ENCODE measurements at places on chromosomes 16 and 17. TPM values are rescaled to one million over a fixed set of nuclear protein-coding genes. Genes with fewer than 3 reads are reported as not detected.

The PAQR4 gene
- 44.0 TPM for total RNA-seq

The PRR11 gene
- total RNA-seq = 11.6 TPM

The SLFN14 gene
- total RNA-seq = not detected

The C16orf96 gene
- total RNA-seq = not detected

The DLX3 gene
- total RNA-seq = not detected

GRCh38 chr17:61196302-61196704 is 203.3 kb upstream of the TBX2 start:
- no peak for DNase-seq

DNA sequence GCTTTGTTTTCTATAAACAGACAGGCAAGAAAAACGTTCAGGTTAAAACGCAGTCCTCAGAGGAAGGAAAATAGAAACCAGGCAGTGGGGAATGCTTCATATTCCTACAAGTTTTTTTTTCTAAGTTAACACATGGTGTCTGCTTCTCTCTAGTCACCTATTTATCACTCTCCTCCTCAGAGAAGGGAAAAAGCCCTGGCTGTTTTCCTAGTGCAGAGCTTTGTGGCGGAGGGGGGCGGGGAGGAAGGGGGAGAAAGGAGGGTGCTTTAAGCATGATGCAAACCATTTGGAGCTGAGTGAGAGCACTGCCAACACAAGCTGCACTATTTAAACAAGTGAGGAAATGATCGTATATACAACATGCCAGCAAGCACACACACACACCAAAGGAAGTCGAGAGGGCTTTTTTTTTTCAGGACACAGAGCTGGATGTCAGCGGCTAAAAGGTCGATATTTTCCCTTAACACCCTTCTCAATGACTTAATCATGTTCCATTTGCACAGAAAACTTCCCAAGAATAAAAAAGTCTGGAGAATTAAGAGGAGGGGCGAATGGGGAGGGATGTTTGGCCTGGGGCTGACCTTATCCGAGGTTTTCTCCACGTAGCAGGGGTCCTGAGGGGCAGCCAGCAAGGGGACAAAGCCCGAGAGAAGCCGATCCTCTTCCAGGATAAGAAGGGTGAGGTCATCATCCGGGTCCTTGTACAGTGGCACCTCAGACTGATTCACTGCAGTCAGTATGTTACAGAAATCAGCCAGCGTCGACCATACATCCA is 117.4 kb downstream of the HIC1 start:
- no peak for DNase-seq

DNA sequence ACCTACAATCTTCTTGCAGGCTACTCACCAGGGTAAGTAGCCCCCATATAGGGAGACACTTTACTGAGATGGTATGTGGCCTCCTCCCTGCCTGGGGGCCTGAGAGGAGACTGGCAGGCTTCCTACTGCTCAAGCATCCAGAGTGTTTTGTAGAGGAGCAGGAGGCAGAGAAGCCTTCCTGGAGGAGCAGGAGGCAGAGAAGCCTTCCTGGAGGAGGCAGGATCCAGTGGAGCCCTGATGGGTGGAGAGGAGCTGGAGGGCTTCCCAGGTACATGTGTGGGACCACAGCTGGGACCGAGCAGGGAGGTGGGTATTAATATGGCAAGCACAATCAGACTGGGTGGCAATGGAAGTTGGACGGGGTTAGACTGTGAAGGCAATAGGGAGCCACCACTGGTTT is 2.1 kb upstream of the ADGRG5 start:
- no peak for DNase-seq

GRCh38 chr16:84001726-84002125 is 33.7 kb downstream of the NECAB2 start:
- no peak for DNase-seq

DNA sequence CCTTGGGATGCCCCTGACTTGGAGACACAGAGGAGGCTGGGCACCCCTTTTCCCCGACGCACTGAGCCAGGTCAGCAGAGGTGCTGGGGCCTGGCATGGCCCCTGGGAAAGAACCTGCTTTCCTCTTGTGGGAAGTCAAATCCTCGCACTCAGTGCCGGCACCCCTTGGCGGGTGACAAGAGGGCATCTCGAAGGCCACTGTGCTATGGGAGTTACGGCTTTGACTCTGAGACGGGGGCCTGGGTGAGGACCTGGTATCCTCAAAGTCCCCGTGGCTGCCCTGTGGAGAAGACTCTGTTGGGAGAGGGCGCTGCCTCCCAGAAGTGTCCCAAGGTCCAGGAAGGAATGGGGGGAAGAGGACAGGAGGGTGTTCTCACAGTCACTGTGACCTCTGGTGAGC is 117.0 kb downstream of the METRNL start:
- DNase-seq = no peak

DNA sequence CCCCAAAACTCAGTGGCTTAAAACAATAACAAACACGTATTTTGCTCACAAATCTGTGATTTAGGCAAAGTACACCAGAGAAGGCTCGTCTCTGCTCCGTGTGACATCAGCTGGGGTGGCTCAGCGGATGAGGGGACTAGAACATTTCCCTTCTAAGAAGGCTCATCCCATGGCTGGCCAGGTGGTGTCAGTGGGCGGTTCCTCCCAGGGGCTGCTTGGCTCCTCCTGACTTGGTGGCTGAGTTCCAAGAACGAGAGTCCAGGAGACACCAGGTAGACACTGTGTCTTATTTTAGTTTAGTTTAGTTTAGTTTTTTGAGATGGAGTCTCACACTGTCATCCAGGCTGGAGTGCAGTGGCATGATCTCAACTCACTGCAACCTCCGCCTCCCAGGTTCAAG is 5.6 kb upstream of the CHMP6 start:
- DNase-seq = no peak

DNA sequence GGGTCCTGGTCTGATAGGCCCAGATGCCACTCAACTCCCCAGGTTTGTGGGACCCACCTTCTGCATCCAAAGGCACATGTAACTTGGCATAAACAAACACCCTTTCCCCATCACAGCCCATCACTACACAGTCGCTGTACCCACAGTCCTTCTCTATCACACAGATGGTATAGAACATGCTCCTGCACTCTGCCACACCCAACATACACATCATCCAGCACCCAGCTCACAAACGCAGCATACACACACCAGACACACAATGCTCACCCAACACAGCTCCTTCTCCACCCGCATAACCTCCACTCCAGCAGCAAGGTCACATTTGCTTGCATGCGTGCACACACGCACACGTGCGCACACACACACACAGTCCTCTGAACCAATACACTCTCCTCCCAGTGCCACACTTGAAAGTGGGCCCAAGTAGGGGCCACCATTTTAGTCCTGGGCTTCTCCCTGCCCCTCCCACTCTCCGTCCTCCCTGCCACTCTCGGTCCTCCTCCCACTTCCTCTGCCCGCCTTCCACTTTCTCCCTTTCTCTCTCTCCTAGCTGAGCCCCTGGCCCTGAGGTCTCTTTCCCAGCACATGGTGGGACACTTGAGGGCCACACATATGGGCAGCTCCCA is 8.5 kb upstream of the TMEM92 start:
- DNase-seq = no peak
